Pancreas (tissue), 10 donors: ENCODE measurements at places on chromosomes 6 and 20.

GRCh38 chr6:22208026-22208425 lies 88.8 kb downstream of the PRL start:
- DNase-seq, result no peak

GRCh38 chr20:31637660-31638059 lies at the start of gene COX4I2:
Gene COX4I2 (plus strand): TSS chr20:31637912. CDS start chr20:31639018, 1,106 bp downstream.
- DNase-seq, result no peak

GRCh38 chr6:34589140-34589539 lies 33.0 kb upstream of the SPDEF start:
- no peak for DNase-seq

GRCh38 chr6:168131464-168132415 lies 52.7 kb upstream of the FRMD1 start:
- no peak for DNase-seq

DNA sequence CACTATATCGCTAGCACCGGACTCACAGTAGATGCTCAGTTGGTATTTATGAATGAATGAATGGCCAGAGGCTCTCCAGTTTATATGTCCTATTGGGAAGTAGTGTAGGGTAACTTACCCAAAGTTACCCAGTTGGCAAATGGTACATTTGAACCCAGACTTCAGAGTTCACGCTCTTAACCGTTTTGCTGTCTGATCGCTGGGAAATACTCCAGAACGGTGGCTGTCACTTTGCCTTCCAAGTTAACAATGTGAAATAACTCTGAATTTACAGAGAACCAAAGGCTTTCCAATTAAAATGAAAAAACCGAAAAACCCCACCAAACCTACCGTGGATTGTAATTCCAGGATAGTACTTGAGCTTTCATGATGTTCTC lies 1.6 kb downstream of the VAPB start:
- no peak for DNase-seq

DNA sequence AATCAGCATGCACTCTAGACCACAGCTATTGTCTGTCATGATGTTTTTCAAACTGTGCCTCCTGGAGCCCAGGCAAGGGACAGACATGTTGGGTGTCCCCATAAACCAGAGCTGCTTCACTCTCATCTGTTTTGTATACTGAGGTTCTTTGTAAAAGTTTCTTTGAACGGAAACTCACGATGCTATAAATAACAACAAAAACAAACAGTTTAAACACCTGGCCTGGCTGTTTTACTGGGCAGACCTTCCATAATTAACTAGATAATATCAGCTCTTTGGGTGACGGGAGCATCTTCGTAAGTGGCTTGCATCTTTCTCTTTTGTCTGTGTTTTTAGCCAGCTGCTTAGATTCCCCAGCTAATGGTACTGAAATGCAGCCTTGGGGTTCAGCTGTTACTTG lies 190.3 kb downstream of the ZDHHC14 start:
- DNase-seq, result no peak

DNA sequence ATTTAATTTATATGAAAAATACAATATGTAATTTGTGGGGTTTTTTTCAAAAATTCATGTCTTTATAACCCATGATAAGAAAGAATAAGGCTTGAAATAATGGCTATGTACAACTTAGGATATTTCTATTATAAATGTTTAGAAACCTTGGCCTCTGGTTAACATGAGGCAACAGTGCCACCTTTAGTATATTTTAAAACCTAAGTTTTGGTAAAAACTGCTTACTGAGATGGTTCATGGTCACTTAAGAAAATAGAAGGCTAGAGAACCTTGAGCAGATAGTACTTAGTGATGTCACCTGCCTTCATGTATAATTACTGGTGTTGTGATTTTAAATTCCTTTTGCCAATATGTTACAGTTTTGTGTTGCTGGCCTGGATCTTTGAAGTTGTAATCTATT lies 176.4 kb downstream of the ADGB start:
- no peak for DNase-seq

DNA sequence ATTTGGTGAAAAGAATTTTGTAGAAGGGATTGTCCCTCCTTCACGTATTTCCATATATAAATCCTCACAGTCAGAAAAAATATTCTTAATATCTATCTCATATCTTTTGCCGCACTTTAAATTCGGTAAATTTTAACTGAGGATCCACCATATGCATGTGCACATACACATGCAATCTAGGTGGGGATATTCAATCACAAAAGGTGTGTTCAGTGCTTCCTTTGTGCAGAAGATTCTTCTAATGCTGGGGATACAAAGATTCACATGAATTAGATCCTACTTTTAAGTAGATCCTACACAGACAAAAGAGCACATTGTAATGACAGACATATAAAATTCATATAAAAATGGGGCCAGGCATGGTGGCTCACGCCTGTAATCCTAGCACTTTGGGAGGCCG lies 13.6 kb upstream of the HLA-DRB1 start:
- no peak for DNase-seq

DNA sequence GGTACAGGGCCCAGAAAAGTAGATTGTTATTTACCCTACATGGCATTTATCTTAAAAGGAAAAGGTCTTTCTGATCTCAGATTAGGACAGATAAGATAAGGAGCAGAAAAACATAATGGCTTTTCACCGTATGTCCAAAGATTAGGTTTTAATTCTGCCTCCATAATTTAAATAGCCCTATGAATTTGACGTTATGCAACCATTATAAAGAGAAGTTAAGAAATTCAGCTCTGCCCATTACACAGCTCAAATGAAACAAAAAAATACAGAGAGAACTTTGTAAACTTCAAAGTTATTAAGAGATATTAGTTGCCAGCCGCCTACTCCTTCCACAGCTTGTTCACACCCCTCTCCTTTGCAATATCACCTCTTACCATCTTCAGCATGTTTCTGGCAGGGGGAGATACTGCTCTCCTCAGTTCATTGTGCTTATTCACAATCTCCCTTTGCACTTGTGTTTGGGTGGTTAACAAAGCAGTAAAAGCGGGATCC lies 8.1 kb downstream of the CRISP3 start:
- DNase-seq, result no peak

DNA sequence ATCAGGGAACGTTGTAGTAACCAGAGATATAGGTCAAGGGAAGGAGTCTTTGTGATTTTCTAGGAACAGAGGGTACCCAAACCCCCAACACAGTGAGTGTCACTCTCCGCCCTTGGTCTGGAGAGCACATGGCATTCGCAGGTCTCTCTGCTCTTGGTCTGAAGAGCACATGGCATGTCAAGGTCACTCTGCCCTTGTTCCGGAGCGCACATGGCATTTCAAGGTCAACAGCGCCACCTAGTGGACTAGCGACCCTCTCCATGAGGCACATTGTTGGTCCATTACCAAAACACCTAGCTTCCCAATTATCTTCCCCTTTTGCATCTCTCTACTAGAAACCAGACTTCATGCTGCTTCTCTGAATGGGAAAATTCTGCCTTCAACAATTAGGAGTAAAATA lies 260.0 kb downstream of the C6orf118 start:
- no peak for DNase-seq

DNA sequence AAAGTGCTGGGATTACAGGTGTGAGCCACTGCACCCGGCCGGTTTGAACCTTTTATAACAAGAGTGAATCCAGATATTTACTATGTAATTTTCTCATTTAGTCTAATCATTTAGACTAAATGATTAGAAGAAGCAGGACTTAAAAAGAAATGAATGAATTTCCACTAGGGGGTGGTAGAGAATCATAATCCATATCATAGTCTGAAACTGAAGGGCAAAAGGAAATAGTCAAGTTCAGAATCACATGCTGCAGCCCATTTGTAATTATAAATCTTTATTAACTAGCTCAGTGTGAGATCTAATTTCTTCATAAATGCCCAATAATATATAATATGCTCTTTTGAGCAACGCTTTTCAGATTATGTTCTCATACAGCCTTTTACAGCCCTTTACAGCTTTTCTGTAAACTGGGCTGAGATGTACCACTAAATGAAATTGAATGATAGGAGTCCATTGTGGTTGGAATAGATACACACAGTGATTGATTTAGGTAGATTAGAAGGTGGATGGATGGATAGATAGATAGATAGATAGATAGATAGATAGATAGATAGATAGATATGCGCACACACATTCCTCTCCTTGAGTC lies 31.8 kb downstream of the PSMB9 start:
- DNase-seq, result no peak

DNA sequence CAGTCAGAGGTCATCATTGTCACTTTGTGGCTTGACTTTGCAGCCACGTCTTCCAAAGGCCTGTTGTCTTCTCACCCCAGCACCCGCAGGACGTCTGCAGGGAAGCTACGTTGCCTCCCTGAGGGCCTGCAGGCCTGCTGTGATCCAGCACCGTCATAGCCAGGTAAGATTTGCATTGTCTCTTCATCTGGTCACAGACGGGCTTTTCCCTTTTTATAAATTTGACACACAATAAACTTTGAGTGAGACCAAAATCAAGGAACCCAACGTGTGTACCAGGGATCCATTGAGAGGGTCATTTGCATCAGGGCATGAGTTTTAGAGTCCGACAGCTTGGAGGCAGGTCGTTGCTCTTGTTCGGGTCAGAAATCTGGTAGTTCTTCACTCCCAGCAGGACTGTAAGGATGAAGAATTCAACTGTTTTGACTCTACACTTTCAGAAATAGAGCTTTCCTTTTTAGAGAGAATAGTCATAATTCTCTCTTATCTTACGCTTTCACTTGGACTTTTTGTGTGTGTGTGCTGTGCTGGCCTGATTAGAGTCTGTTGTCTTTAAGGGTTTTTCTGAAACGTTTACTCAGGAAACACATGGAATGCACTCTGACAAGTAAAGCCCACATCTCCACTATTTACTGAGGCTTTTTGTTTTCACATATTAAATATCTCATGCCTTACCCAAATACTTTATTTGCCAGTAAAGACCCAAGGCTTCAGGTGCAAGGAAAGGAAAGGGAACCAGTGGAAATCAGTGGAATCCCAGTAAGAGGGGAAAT lies 177.2 kb upstream of the TAB2 start:
- no peak for DNase-seq

DNA sequence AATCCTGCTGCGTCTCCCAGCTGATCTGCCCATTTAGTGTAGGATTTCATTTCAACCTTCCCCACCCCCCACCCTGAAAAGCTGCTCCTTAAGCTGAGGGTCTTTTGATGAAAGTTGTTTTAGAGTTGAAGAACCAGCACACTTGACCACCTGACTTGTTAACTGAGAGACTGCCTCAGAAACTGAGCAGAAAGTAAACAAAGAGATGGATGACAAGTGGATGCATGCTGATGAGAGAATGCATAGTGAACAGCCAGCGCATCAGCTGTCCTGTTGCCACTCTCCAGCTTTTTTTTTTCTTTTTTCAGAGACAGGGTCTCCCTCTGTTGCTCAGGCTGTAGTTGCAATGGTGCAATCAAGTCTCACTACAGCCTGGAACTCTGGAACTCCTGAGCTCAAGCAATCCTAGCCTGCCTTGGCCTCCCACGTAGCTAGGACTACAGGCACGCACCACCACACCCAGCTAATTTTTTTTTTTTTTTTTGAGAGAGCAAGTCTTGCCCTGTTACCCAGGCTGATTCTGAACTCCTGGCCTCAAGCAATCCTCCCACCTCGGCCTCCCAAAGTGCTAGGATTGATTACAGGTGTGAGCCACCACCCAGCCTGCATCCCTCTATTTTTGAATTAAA lies 9.5 kb downstream of the RPL10A start:
- DNase-seq, result no peak

DNA sequence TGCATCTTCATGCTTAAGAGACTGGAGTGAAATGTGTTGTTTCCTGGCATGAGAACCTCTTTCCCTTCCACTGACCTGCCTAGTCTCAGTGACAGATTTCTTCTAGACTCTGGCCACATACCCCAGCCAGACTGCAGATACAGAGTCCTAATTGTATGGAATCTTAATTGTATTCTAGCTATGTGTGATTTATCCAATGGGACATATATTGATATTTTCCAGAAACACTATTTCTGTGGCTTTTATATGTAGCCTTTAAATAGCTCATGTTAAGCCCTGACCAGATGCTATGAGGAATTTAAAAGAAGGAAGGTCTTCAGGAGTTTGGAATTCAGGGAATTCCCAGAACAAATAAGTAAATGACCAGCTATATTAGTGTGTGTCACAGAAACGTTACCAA lies 99.0 kb downstream of the FIG4 start:
- no peak for DNase-seq

- peak; percentile 12 for DNase-seq
Measured at GRCh38 chr20:29741594-29741893, 1515.9 kb upstream of the DEFB115 start.

- DNase-seq, result no peak
Measured at GRCh38 chr20:50815162-50815989, 20.5 kb downstream of the BCAS4 start.

- DNase-seq, result no peak
Measured at GRCh38 chr6:111958534-111958933, 85.3 kb upstream of the FYN start.

GRCh38 chr6:152575161-152575560 lies 62.0 kb downstream of the SYNE1 start:
- DNase-seq, result no peak

GRCh38 chr6:111480988-111481822 lies 1.8 kb downstream of the REV3L start:
- no peak for DNase-seq

DNA sequence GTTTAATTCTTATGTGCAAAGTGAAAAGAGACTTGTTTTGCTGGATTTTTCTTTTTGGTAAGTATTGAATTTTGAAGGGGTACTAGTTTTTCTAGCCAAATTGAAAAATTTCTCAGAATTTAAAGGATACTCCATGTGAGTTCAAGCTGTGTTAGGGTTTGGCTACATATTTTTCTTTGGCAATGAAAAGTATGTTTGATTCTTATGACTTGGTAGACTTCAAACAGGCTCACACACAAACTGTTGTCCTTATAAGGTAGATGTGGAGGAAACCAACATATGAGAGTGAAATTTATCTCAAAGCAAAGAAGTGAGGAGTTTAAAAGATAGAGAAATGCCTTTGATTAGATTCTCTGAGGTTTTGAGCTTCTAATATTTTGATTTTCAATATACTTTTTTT lies 356.7 kb downstream of the BCKDHB start:
- no peak for DNase-seq

- peak; percentile 22 for DNase-seq
Measured at GRCh38 chr6:139436200-139436956, 61.9 kb upstream of the CITED2 start.

GRCh38 chr6:169620171-169621130 lies 81.4 kb downstream of the WDR27 start:
- DNase-seq, result no peak

GRCh38 chr20:10171864-10172751 lies 46.5 kb upstream of the SNAP25 start:
- peak; percentile 34 for DNase-seq

- DNase-seq, result no peak
Measured at GRCh38 chr6:49225471-49225870, 237.6 kb downstream of the MMUT start.

GRCh38 chr6:66161546-66162108 lies 454.6 kb upstream of the EYS start:
- DNase-seq, result no peak
